ENCODE measurements at places on chromosomes 13 and 19.

GRCh38 chr19:52200044-52200443, 10.2 kb downstream of the PPP2R1A start:
- peak; percentile 68 for DNase-seq

DNA sequence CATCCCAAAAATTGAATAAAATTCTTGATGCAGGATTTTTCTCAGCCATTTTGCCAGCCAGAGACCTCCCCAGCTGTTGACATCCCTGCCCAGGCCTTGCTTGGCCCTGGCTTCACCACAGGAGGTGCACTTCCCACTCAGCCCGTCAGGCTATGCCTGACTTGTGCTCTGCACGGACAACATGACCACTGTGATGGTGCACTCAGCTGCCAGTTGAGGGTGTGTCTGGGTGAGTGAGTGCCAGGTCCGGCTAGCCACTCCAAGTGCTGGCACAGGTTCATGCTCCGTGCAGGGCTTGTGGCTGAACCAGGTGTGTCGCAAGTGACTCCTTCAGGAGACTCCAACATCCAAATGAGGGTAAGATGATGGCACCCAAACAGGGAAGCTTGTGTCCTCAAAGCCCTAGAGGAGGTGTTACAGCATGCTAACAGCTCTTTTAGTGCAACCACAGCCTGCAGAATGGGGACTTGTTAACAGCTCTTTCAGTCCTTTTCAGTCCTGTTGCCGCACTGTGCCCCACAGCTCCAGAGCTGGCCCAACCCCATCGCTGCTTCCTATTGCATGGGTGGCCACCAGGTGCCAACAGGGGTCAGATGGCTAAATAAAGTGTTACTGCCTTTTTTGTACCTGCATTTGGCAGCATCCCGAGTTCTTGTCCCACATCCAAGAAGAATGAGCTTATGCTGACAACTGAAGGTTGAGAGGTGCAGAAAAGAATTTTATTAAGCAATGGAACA, 380.7 kb downstream of the SLITRK5 start:
- no peak for DNase-seq

DNA sequence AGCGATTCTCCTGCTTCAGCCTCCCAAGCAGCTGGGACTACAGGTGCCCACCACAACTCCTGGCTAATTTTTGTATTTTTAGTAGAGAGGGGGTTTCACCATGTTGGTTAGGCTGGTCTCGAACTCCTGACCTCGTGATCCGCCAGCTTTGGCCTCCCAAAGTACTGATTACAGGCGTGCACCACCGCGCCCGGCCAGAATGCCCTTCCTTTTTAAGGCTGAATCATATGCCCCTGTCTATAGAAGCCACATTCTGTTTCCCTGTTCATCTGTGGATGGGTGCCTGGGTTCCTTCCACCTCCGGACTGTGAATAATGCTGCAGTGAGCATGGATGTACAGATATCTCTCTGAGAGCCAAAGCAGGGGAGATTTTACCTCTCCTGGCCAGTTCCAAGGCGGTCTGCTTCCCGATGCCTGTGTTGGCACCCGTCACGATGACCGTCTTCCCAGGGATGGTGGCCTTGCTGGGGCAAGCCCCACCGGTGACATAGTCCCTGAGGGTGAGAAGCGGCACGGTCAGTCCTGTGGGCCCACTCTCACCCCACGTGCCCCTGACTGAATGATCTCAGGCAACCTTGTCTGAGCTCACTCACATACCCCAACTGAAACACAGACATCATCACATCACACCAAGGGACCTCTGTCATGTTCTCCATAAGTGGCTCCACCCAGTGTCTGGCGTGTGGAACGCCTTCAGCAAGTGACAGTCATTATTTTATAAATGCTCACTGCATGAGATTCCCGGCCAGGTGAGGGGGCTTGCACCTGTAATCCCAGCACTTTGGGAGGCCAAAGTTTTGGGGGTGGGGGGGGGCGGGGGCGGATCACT, 4.0 kb downstream of the RDH13 start:
- DNase-seq = no peak

- DNase-seq = no peak
These were observed 231.6 kb upstream of the IRS2 start for GRCh38 chr13:110018009-110018408.

DNA sequence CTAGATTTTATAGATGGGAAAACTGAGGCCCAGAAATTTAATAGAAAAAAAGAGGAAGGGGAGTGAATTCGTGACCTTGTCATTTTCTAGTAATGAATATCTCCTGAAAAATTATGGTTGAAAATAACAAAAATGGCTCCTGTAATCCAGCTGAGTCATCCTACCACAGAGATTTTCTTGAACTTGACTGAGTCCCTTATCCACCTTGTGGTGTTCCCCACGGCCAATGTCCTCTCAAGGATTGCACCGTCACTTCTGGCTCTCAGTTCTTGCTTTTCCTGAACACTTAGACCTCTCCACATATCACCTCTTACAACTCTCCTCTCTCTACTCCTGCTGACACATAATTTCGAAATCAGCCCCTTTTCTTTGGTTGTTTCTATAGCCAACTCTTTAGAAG, 1.2 kb upstream of the KATNAL1 start:
- DNase-seq = peak; percentile 47

DNA sequence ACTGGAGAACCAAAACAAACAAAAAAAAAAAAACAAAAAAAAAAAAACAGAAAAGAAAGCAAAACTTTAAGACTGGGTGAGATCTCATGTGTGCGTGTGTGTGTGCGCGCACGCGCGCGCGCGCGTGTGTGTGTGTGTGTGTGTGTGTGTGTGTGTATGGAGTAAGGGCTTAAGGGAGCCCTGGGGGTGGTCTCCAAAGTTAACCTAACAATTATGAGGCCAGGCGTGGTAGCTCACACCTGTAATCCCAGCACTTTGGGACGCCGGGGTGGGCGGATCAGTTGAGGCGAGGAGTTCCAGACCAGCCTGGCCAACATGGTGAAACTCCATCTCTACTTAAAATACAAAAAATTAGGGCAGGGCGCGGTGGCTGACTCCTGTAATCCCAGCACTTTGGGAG, 46.7 kb downstream of the CYP4F22 start:
- no peak for DNase-seq

- DNase-seq = no peak
These were observed 222.1 kb downstream of the ZIC5 start for GRCh38 chr13:99749271-99750019.
